GM13976 (cell line): ENCODE measurements at places on chromosomes 12 and 14.

DNA sequence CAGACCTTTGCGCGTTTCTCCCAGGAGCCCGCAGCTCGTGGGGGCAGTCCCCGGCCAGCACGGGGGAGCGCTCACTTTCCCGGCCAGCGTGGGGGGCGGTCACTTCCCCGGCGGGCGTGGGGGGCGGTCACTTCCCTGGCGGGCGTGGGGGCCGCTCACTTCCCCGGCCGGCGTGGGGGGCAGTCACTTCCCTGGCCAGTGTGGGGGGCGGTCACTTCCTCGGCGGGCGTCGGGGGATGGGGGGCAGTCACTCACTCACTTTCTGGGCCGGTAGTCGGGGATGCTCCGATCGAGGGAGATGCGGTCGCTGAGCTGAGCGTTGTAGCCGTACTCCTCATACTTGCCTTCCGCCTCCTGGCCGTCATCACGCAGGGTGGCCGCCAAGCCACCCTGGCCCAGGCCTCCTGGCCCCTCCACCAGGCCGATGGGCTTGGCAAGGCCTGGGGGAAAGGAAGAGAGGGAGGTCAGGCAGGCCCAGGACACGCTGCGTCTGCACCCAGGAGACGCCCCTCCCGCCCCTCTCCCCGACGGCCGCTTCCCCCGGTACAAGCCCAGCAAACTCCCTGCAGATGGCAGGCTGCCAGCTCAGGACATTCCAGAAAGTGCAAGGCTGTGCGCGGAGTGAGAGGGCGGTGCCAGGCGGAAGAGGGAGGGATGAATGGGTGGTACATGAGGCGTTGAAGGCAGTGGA, 43.3 kb downstream of the GALNT9 start:
- no peak for DNase-seq

DNA sequence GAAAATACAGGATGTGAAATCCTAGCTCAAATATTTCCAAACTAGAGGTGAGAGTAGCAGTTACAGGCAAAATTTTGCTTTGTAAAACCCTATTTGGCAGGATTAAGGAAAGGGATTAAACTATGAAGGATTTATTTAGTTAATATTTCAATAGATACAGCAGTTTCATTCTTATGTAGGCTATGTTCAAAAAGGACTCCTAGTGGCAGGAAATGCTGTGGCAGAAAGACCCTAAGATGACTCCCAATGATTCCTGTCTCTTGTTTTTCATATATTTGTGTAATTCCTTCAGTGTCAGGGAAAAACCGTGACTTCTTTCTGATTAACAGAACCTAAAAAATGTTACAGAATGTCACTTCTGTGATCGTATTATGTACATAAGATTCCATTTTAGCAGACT, 299.5 kb upstream of the RPL10L start:
- DNase-seq: no peak

DNA sequence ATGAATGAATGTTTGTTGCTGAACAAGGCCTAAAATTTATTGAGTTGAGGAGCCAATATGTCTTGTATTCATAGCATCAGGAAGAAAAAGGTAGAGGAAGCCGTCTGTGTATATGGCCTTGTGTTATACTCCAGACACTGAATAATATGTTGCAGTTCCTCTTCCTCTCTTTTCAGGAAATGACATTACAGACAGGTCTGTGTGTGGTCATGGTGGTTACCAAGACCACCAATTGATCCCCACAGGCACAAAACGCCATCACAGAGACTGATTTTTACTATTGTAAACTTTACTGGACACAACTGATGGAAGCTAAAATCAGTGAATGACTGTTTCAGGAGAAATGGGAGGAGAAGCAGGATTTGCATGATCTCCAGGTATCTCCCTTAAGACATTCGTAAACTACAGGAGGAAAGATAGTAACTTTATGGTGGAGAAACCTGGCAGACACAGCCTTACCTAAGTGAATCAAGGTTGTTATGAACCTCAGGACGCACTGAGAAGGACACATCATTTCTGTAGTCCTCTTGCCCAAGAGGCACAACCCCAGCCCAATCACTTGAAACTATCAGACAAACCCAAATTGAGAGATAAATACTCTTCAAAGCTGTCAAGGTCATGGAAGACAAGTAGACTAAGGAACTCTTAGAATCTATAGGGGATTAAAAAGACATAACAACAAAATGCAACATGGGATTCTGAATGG, 334.1 kb upstream of the RGS6 start:
- peak; percentile 37 for DNase-seq

DNA sequence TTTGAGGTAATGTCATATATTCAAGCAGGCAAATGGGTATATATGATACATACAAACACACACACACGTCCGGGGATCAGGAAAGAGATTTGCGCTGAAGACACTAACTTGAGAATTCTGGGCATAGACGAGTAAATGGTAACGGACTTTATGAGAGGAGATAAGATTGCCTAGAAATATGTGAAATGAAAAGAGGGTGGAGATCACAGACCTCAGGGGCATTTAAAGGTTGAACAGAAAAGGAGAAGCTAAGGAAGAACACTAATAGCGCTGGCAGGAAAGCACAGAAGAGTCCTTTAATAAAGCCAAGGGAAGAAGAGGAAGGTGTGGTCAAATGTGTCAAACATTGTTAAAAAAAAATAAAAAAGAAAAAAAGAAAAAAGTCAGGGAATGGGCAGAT, 13.1 kb downstream of the CRY1 start:
- DNase-seq: no peak

- no peak for DNase-seq
These were observed 5.7 kb downstream of the RASAL1 start for GRCh38 chr12:113129664-113130456.

GRCh38 chr12:50647031-50647430, 116.9 kb upstream of the ATF1 start:
- no peak for DNase-seq

DNA sequence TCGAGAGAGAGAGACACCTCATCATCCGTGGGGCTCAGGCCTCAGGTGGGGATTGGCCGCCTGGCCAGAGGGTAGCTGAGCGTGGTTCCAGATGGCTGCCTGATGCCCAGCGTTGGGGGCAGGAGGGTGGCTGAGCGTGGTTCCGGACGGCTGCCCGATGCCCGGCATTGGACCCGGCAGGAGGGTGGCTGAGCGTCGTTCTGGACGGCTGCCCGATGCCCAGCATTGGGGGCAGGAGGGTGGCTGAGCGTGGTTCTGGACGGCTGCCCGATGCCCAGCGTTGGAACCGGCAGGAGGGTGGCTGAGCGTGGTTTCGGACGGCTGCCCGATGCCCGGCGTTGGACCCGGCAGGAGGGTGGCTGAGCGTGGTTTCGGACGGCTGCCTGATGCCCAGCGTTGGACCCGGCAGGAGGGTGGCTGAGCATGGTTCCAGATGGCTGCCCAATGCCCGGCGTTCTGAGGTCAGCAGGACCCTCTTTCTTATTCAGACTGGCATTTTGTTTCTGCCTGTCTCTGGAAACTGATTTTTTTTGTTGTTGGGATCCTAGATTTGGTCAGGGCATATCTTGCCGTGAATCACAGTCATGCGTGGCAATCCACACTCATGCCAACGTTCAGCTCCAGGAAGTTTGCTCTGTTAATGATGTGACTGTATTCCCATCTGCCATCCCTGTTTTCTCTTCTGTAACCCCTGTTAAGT, 40.7 kb downstream of the GALNT9 start:
- DNase-seq: no peak

DNA sequence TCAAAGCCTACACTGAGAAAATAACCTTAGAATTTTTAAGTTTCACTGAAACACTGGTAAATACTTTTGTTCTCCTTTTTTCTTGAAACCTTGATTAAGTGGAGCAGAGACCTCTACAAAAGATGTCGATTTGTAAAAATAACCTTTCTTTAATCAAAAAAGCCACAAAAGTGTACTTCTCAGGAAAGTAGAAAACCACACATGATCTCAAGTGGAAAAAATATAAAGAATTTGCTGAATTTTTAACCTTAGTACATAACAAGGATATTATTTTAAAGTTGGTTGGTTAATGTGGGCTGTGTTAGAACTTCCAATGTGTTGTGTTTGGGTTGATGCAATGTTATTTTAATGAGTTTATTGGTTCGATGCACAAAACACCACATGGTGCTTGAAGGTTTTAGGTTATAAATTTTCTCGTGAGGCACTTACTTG, 8.6 kb downstream of the LGR5 start:
- DNase-seq: no peak

GRCh38 chr12:5716201-5716600, 228.9 kb downstream of the ANO2 start:
- no peak for DNase-seq

DNA sequence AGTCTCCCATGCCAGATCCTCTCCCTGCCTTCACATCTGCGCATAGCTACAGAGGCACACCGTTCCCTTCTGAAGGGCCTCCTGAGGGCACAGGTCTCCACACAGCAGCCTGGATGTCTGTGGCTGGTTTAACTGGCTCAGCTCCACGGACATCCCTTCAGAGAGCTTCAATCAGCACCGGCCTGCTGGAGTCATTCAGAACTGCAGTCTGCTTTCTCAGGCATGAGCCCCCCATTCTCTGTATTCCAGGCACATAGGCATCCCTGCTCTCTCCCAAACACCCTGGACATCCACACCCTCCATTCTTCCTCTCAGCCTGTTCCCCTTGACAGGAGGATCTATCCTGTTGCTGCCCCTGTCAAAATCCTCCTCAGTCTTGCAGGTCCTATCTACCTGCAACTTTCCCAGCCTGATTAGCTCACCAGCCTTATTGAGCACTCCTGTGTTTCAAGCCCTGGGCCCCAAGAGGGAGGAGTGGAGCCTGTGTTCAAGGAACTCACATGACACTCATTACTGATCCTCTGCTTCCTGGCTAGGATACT, 2.9 kb upstream of the DHRS2 start:
- peak; percentile 10 for DNase-seq

DNA sequence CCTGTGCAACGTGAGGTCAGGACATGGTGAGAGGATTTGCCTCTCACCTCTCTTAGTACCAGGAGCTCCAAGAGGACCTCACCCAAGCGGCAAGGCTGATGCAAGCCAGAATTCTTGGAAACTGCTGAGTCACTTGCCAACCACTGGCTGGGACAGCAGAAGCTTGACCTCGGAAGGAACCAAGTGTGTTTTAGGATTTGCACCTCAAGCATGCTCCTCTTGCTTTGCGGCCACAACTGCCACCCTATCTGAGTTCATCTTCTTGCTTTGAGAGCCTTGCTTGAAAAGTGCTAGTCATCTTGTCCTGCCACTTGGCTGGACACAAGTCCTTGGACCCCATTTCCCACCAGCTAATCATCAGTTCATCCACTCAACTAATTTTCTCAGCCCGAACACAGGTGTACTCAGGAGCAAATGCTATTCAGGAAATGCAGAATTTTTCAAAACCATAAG, 195.8 kb downstream of the SLC25A21 start:
- DNase-seq: no peak

DNA sequence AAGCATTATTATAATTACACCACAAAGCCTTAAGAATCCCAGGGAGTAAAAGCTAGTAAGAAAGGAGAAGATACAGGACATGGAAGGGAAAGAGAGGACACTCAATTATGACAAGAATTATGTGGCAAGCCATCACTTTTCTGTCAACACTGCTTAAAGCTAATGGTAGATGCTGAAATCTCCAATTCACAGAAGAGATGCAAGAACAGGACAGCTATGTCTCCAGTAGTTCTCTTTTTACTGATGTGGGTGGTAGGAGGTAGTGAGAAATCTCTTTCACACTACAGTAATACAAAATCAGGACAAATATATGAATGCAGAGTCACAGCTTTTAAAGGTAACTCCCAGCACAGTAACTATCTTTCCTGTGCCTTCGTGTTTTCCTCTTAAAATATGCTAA, 29.2 kb downstream of the CHD8 start:
- DNase-seq: no peak

DNA sequence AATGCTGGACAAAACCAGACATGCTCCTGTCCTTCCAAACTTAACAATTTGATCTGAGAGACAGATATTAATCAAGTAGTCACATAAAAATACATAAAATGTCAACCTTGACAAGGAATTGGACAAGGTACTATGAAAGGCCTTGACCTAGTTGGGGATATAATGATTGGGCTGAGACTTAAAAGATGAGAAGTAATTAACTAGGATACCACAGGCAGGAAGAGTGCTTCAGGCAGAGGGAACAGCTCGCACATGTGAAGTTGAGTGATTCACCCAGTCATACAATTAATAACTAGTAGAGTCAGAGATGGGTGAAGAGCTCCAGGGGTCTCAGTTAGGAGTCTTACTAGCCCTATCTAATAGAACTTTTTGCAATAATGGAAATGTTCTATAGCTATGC, 259.5 kb downstream of the MSRB3 start:
- DNase-seq: no peak

- DNase-seq: no peak
These were observed 65.6 kb upstream of the YARS2 start for GRCh38 chr12:32821293-32821692.

GRCh38 chr14:98185036-98185435, 1087.0 kb downstream of the BCL11B start:
- DNase-seq: no peak

- no peak for DNase-seq
These were observed 37.3 kb upstream of the E2F7 start for GRCh38 chr12:77102691-77103090.

DNA sequence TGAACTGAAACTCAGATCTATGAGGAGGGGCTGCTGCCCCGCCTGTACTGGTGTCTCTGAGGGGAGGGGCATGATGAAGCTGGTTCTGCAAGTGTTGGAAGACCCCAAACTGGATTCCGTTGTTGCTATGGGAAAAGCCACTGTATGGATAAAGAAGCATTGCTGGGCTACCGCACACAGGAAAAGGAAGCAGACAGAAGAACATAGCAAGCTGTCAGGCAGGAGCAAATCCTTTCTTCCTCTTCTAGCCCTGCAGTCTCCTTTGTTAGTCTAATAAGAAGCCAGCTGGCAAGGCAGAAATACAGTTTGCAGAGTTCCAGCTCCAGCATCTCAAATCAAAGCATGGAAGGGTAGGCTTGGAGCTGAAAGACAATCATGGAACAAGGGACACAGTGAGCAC, 26.3 kb upstream of the NR1H4 start:
- DNase-seq: no peak

- no peak for DNase-seq
These were observed 182.7 kb downstream of the PCNX1 start for GRCh38 chr14:71089971-71090370.

DNA sequence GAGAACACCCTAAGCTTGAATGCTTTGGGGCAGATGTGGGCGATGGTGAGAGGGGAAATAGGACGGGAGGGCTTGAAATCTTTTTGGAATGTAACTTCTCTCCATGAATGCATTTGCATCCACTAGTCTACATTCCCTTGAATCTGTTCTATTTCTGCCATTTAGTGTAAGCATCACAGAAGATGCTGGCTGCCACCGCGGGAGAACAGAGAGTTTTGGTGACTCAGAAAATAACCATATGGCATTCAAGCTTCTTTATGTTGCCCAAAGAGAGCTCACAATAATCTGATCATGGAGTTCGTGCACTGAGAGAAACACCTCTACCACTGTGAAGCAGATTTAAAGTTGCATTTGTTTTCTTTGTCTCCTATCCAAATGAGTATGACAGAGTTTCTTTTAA, 52.6 kb upstream of the OTX2 start:
- DNase-seq: no peak

DNA sequence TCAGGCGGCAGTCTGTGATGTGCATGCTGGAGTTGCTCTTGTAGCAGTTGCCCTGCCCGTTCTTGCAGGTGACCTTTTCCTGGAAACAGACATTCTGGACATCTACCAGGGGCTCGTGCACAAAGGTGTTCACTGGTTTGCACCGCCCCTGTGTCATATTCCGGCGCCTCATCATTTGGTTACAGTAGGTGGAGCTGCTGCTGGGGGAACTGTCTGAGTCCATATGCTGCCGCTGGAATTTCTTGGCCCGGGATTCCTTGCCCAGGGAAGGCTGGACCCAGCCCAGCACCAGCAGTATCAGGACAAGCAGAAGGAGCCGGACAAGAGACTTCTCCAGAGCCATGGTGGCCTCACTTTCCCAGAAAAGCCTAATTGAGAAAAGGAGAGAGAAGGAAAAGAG, 918 bp downstream of the RNASE1 start:
- DNase-seq: no peak
